ENCODE measurements at places on chromosomes 11 and 22.
A peak's percentile ranks its signal among the peaks of the same experiment; 100 is the strongest.

DNA sequence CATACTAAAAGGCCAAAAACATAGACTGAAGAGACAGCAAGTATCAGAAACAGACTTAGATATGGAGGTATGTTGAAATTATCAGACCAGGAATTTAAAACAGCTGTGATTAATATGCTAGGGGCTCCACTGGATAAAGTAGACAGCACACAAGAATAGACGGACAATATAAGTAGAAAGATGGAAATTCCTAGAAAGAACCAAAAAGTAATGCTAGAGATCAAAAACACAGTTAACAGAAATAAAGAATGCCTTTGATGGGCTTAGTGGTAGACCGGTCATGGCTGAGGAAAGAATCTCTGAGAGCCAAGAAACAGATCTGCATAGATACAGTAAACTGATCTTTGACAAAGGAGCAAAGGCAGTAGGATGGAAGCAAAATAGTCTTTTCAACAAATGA, 250.2 kb downstream of the SWAP70 start:
- no peak for DNase-seq

GRCh38 chr11:41878095-41878494, 418.6 kb upstream of the LRRC4C start:
- DNase-seq, result no peak

GRCh38 chr11:47288066-47288465, 18.1 kb downstream of the MADD start:
- no peak for DNase-seq

- DNase-seq, result no peak
Observed at GRCh38 chr11:4211991-4212390, 117.4 kb downstream of the RRM1 start.

GRCh38 chr11:102957953-102958352, 2.4 kb upstream of the MMP13 start:
- no peak for DNase-seq

DNA sequence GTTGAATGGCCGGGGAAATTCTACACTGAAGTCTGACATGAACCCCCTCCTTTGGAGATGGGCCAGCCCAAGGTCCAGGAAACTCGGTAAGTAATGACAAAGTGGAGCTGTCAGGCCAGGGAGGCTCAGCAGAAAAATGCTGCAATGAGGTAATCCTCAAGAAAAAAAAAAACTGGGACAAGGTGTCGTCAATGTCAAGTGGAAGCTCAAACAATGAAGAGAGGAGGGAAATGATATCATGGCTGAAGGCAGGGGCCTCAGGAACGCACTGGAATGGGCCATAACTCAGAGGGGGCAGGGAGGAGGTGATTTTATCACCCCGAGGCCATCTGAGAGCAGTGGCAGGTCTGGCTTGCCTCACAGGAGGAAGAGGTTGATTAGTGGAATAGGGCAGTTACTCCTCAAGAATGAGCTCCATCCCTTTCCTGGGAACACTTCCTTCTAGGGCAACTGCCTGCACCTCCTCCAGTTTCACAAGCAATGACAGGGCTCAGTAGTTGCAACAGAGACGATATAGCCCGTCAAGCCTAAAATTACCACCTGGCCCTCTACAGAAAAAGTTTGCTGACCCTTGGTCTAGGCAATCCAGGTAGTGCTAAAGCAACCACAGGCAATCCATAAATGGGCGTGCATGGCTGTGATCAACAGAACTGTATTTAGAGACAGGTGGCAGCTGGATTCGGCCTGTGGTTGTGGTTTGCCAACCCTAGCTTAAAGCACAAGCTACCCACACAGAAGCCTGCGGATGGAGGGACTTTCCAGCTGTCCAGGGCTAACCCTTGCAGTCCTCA, 65.2 kb downstream of the FBXO7 start:
- no peak for DNase-seq

- no peak for DNase-seq
Observed at GRCh38 chr22:21703684-21704316, 31.8 kb downstream of the YPEL1 start.

- DNase-seq, result no peak
Observed at GRCh38 chr11:109039611-109040010, 374.7 kb downstream of the DDX10 start.

- no peak for DNase-seq
Observed at GRCh38 chr11:83566950-83567349, 280.8 kb upstream of the CCDC90B start.

DNA sequence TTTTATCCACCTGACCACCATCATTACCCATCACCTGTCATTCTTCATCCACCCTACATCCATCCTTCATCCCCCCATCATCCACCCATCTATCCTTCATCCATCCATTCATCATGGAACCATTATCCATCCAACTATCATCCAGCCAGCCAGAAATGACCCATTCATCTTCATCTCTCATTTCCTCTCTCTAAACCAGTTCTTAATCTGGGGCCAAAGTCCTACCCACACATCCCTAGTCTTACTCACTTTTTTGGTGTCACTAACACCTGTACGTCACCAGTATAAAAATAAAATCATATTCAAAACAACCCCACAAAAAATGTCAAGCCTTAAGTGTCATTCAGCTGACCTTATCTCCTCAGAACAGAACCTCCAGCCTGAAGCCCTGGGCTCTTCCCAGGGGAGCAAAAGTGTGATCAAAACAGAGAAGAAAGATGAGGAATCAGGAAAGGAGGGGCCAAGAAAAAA, 12.3 kb downstream of the SPI1 start:
- no peak for DNase-seq

DNA sequence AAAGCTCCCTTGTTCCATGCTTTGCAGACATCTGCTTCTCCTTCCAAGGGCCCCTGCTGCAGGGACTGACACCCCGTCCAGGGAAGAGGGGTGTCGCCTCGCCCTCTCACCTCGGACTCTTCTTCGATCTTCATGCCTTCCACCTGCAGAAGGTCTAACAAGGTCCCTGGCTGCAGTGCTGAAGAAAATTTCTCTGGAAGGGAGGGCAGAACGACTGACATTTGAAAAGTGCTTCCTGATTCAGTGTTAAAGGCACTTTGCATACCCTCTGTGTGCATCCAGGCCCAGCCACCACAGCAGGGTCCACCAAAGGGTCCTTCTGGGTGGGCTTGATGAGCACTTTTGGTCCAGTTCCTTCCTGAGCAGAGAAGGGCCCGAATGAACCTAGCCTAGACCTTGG, 28.1 kb downstream of the VPS37C start:
- no peak for DNase-seq

DNA sequence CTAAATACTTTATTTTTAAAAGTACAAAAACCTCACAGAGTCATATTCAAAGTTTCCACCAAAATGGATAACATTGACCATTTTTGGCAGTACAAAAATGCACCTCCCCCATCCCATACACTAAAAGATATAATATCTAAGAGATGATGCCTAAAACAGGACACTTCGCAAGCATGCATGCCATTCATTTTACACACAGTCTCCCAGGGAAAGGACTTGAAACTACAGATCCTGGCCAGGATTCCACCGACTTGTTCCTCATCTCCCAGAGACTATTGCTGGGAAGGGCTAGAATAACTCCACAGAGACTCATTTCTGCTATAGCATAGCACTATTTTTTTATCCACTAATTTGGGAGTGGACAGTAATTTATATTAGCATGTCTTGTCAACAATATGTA, 81.7 kb downstream of the MTNR1B start:
- no peak for DNase-seq

DNA sequence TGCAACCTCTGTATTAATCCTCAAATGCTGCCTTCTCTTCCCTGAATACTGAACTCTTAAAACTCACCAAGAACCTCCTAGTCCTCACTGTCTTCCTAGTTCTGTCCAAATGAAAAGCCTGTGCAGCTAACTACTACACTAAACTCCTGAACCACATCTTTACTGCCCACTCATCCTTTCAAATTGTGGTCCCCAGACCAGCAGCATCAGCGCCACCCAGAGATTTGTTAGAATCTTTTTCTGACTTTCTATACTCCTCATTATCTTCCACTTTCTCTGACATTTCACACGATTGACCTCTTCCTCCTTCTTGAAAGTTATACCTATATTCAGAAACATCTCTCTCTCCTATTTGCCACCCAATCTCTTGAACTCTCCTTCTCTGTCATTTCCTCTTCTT, 461.3 kb downstream of the DLG2 start:
- DNase-seq, result no peak

DNA sequence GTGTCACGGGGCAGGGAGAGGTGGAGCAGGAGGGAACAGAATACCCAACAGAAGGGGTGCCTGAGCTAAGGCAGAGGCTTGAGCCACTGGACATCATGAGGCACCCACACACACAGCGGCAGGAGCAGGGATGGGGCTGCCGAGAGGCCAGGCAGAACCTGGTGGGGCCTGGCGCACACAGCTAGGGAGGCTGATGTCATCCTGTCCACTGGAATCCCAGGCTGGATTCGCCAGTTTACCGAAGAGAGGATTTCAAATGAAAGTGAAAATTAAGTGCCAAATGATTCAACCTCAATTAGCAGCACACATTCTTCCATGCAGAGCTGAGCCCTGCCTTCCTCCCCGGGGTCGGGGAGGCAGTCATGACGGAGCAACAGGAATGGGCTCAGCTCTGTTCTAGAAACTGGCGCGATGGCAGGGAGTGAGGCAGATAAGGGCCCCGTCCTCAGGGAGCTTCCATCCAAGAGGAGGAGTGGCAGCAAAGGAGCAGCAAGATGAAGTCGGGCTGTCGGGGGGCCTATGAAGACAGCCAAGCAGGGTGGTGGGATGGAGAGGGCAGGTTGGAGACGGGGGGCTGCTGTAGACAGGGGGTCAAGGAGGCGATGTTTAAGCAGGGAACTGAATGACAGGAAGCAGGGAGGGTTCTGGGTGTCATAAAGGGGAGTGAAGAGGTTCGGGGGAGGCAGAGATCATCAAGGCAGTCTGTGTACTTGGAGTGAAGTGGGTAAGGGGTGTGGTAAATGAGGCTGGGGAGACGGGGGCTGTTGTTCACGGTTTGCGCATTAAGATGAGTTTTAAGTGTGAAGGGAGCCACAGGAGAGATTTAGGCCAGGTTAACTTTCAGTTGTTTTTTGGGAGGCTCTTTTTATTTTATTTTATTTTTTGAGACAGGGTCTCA, 6.4 kb downstream of the RAC2 start:
- DNase-seq, result peak; percentile 28

- no peak for DNase-seq
Observed at GRCh38 chr11:115996808-115997188, 492.6 kb upstream of the CADM1 start.

GRCh38 chr11:27028561-27028965, 12.1 kb upstream of the BBOX1 start:
- DNase-seq, result no peak

DNA sequence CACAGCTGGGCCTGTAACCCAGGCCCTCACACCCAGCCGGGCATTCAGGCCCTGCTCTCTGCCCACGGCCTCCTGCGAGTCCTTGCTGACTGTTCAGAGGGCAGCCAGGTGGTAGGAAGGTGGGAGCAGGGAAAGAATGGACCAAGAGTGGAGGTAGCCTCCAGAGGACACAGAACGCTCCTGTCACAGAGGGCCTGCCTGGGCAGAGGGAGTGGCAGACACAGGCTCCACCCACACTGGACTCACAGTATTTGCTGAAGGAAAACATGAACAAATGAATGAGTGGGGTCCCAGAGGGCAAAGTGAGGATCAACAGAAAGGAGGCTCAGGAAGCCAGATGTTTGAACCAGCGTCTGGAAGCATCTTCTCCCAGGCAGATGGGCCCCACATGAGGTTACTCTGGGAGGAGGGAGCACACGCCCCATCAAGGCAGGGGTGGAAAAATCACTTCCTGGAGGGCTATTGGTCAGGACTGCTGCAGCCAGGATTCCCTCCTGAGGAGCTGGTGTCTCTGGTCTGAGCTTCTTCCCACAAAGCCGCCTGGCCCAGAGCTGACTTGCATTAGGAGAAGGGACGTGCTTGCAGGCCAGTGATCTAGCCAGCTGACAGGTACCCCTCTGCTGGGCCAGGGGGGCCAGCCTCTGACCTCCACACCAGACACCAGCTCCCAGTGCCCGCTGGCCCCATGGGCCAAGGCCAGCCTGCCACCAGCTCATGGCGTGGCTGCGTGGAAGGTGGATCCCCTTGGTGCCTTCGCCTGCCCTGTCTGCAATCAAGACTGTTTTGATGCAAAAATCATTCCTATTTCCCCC, 84.0 kb downstream of the THAP12 start:
- no peak for DNase-seq

- no peak for DNase-seq
Observed at GRCh38 chr11:21323617-21324016, 654.2 kb downstream of the NELL1 start.
